Caki2 (cell line): ENCODE measurements at places on chromosomes 2 and 18. TPM values are rescaled to one million over a fixed set of nuclear protein-coding genes. Genes with fewer than 3 reads are reported as not detected.

The FRZB gene
- not detected in 2 replicates for total RNA-seq

The CYS1 gene
- 3.2 and 5.7 TPM in 2 replicates for total RNA-seq

The DNAH6 gene
- total RNA-seq = 0.10 TPM in 1 of 2 replicates, not detected in the other

The REG3A gene
- total RNA-seq = not detected in 2 replicates

The CTAGE1 gene
- not detected in 2 replicates for total RNA-seq

The SLC9A4 gene
- total RNA-seq = not detected in 2 replicates

The MAPRE2 gene
- total RNA-seq = 9.2 and 27.0 TPM in 2 replicates

The ANKRD30BL gene
- not detected in 2 replicates for total RNA-seq

The RNF25 gene
- total RNA-seq = 22.7 and 28.5 TPM in 2 replicates

The KCNG2 gene
- not detected in 2 replicates for total RNA-seq

The EPAS1 gene
- 3.7 and 4.0 TPM in 2 replicates for total RNA-seq

The CRYGD gene
- not detected in 2 replicates for total RNA-seq

The MEMO1 gene
- 33.4 and 43.2 TPM in 2 replicates for total RNA-seq

The IL1B gene
- total RNA-seq = not detected in 2 replicates

The NETO1 gene
- 7.6 and 8.1 TPM in 2 replicates for total RNA-seq

The ADCY3 gene
- 16.9 and 50.9 TPM in 2 replicates for total RNA-seq

The INHA gene
- total RNA-seq = not detected in 2 replicates

The CHRNA1 gene
- total RNA-seq = not detected in 2 replicates

The NCK2 gene
- total RNA-seq = 24.1 and 30.3 TPM in 2 replicates

The SERPINB2 gene
- not detected in 2 replicates for total RNA-seq

The WDR12 gene
- total RNA-seq = 70.9 and 76.4 TPM in 2 replicates

The NAT8 gene
- not detected in 2 replicates for total RNA-seq

The CYP1B1 gene
- 3.0 and 5.5 TPM in 2 replicates for total RNA-seq

The RBKS gene
- total RNA-seq = 4.4 and 12.5 TPM in 2 replicates

The YPEL5 gene
- total RNA-seq = 39.3 and 56.5 TPM in 2 replicates

The ANKAR gene
- 2.7 and 4.1 TPM in 2 replicates for total RNA-seq

The CENPA gene
- 23.2 and 49.5 TPM in 2 replicates for total RNA-seq

The NOSTRIN gene
- not detected in 2 replicates for total RNA-seq

The ITGB6 gene
- total RNA-seq = 17.4 and 41.1 TPM in 2 replicates

The NR4A2 gene
- not detected in 2 replicates for total RNA-seq

The SATB2 gene
- 1.6 and 5.4 TPM in 2 replicates for total RNA-seq

The RAX gene
- not detected in 2 replicates for total RNA-seq

The CCDC150 gene
- 4.9 and 23.5 TPM in 2 replicates for total RNA-seq

The ABCG8 gene
- total RNA-seq = not detected in 2 replicates

The DNER gene
- 5.5 and 9.7 TPM in 2 replicates for total RNA-seq

The GNLY gene
- not detected in 2 replicates for total RNA-seq

The IL1R1 gene
- 1.5 TPM in 1 of 2 replicates, not detected in the other for total RNA-seq

The DAW1 gene
- total RNA-seq = 3.4 and 4.3 TPM in 2 replicates

The GBX2 gene
- total RNA-seq = 2.9 TPM in 1 of 2 replicates, not detected in the other
